ENCODE measurements at places on chromosomes 13 and 19. TPM values are rescaled to one million over a fixed set of nuclear protein-coding genes. Genes with fewer than 3 reads are reported as not detected.

- no peak for DNase-seq
Measured at GRCh38 chr19:29643361-29643935, 21.8 kb upstream of the PLEKHF1 start.

WDR88 gene
- not detected for polyA plus RNA-seq

EID2B gene
- 1.1 TPM for polyA plus RNA-seq

SCN1B gene
- 0.79 TPM for polyA plus RNA-seq

DNA sequence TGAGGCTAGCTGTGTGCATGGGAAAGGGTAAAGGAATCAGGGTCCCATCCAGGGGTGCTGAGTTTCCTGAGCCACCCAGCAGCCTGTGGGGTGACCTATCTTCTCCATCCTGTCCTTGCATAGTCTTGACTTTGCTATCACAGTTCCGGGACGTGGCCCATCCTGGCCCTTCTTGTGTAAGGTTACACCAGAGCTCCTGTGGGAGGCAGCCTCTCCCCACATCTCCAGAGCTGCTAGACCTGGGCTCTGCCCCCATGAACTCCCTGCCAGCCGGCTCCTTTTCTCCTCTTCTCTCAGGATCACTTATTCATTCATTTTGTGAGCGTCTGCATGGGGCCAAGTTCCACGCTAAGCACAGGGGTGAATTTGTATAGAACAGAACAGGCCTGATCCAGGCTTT is 238.9 kb downstream of the TSHZ3 start:
- DNase-seq = no peak

DNA sequence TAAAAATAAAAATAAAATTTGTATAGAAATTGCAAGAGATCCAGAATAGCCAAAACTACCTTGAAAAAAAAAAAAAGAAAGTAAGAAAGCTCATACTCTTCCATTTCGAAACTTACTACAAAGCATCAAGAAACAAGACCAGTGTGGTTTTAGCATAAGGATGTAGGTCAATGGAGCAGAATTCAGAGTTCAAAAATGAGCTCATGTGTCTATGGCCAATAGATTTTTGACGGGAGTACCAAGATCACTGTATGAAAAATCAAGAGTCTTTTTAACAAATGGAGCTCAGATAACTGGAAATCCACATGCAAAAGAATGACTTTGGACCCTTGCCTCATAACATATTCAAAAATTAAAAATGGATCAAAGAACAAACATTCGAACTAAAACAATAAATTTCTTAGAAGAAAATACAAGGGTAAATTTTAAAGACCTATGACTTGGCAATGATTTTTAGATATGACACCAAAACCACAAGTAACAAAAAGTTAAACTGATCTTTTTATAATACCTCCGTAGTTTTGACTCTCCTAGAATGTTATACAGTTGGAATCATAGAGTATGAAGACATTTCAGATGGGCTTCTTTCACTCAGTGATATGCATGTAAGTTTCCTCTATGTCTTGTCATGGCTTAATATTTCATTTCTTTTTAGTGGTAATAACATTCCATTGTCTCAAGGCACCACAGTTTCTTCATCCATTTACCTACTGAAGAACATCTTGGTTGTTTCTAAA is 43.2 kb downstream of the KLF12 start:
- DNase-seq = no peak

IFNL1 gene
- not detected for polyA plus RNA-seq

GRCh38 chr13:30216111-30216510 is 91.2 kb downstream of the KATNAL1 start:
- no peak for DNase-seq

GRCh38 chr19:49837425-49837824 is 13.5 kb upstream of the PTOV1 start:
- no peak for DNase-seq

ATP8B3 gene
- polyA plus RNA-seq = 1.8 TPM
